WERI-Rb-1 (cell line): ENCODE measurements at places on chromosomes 5 and 9.

DNA sequence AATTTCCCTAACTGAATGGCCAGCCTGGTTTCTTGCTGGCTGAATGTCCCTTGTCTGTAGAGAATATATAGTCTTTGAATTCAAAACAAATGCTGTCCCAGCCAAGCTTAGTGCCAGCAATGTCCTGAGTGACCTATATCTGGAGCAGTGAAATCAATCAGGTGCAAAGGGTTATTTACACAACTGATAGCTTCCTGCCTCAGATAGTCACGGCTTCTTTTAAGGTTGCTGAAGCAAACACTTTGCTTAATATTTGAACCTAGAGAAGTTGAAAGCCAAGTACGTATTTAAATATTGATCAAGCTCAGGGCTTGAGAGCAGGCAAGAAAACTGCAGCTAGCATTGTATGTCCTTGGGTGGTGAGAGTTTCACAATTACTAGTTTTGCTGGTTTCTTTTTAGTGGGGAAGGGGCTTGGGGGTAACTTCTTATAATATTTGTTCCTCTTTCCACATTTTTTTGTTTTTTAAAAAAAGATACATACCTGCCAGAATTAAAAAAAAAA, 2.0 kb upstream of the ARHGEF28 start:
- no peak for DNase-seq

- no peak for DNase-seq
Measured at GRCh38 chr9:118721276-118721675, 648.0 kb downstream of the BRINP1 start.

- no peak for DNase-seq
Measured at GRCh38 chr5:119220576-119221197, 135.1 kb upstream of the TNFAIP8 start.

DNA sequence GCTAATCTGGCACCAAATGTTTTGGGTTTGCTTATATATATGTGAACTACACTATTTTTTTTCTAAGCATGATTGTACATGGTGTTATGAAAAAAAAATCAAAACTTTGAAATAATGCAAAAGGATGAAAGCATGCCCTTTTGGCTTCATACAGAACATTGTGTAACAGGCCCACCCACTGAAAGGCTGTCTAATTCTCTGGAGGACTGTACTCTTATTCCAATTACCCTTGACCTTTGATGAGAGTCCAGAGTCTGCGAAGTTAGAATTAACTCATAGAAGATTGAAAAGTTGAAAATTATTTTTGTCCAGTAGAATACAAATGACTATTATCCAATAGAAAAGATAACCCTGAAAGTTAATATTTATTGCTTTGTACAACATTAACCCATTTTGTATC, 117.4 kb downstream of the ADAMTS12 start:
- DNase-seq, result no peak
